CD8-positive, alpha-beta memory T cell (primary cell): ENCODE measurements at places on chromosomes 4 and X. TPM values are rescaled to one million over a fixed set of nuclear protein-coding genes. Genes with fewer than 3 reads are reported as not detected.

SRD5A3 gene
- polyA plus RNA-seq, result 17.4 TPM

TSPAN7 gene
- polyA plus RNA-seq, result 0.22 TPM

SORCS2 gene
- polyA plus RNA-seq, result not detected

RAB39B gene
- polyA plus RNA-seq, result 7.2 TPM

OTUD6A gene
- polyA plus RNA-seq, result not detected

TRIML2 gene
- polyA plus RNA-seq, result not detected

- H3K4me3 ChIP-seq, result no peak overlapping the region
- H3K27me3 ChIP-seq, result no peaks in the 10 kb centered on the region
- no peaks in the 10 kb centered on the region for H3K4me1 ChIP-seq
- H3K36me3 ChIP-seq, result no peaks in the 10 kb centered on the region
Observed at GRCh38 chr4:85722807-85723206, 247.9 kb downstream of the ARHGAP24 start.

- no peaks in the 10 kb centered on the region for H3K4me1 ChIP-seq
- H3K36me3 ChIP-seq, result no peaks in the 10 kb centered on the region
- H3K27ac ChIP-seq, result no peak overlapping the region
- no peak for DNase-seq
- H3K27me3 ChIP-seq, result no peaks in the 10 kb centered on the region
Observed at GRCh38 chr4:182829196-182829595, 88.0 kb downstream of the DCTD start.

DNA sequence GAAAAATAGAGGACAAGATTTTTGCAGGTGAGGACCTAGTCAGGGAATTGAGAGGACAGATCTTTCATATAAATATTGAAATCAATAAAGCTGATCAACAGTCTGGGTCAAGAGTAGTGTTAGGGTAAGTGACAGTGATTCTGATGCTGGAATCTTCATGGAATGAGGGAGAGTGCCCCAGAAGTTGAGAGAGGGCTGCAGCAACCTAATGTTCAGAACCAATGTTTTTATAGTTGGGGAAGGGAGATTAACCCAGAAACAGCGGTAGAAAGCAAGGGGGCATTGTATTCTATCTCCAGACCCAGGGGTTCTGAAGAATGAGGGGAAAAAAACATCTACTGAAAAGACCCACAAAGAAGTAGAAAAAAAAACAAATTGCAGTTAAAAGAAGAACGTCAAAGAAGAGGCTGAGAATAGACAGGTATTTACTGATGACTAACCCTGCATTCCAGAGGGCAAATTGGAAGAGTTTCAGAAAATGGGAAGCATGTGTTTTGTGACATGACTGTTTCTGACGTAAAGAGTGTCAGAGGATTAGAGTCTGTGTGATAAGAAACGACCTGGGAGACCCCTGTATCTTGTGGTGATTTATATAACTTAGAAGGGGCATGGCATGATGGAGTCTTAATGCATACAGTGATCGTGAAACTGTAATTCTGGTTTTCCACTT lies 819.6 kb upstream of the EPHA5 start:
- H3K4me3 ChIP-seq, result no peak overlapping the region
- H3K27ac ChIP-seq, result no peak overlapping the region
- H3K36me3 ChIP-seq, result no peaks in the 10 kb centered on the region

DNA sequence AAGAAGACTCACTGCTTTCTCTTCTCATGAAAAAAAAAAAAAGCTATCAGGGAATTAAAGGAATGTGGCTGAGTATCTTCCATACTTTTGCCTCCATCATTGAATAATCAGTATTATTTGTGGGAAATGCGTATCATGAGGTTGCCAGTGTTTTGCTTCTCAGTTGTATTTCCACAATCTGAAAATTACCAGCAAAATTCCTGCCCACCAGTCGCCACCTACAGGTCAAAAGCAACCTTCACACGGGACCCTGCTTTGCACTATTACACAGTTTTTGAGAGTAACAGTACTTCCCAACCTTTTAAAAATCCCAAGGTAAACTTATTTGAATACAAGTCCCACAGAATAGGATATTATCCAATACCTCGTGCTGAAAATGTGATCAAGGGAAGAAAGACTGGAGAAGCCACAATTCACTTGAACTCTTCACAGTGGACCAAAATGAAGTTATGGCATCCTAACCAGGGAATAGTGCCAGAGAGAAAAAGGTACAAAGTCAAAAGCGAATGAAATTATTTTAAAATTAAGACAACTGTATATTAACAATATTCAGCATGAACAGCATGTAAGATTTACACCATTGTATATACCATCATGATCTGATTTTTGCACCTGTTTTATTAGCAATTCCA lies 30.4 kb downstream of the PGRMC1 start:
- H3K4me1 ChIP-seq, result no peaks in the 10 kb centered on the region
- no peak overlapping the region for H3K27ac ChIP-seq
- no peaks in the 10 kb centered on the region for H3K27me3 ChIP-seq
- no peak for DNase-seq
- H3K4me3 ChIP-seq, result no peak overlapping the region

GRCh38 chr4:89538886-89539285 lies 231.3 kb upstream of the GPRIN3 start:
- no peaks in the 10 kb centered on the region for H3K27me3 ChIP-seq
- DNase-seq, result no peak
- H3K4me3 ChIP-seq, result no peak overlapping the region
- H3K36me3 ChIP-seq, result no peaks in the 10 kb centered on the region
- H3K4me1 ChIP-seq, result no peaks in the 10 kb centered on the region

DNA sequence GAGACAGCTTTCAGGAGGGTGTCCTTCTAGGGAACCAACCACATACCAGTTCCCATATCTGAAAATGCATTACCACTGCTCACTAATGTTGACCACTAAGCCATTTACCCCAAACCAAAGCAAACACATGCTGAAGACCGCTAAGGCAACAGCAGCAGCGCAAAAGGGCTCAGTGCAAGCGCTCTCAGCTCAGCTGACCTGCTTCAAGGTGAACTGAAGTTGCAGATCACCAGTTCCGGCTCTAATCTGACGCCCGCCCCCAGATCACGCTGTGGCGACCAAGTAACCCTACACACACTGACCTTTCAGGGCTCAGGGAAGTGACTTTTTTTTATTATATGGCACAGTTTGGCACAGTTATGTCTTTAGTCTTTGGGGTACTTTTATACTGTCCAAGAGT lies 5.8 kb downstream of the MECP2 start:
- no peak overlapping the region for H3K27ac ChIP-seq
- H3K27me3 ChIP-seq, result no peaks in the 10 kb centered on the region
- no peak for DNase-seq
- peaks cover 8% of the 10 kb centered on the region for H3K36me3 ChIP-seq

DNA sequence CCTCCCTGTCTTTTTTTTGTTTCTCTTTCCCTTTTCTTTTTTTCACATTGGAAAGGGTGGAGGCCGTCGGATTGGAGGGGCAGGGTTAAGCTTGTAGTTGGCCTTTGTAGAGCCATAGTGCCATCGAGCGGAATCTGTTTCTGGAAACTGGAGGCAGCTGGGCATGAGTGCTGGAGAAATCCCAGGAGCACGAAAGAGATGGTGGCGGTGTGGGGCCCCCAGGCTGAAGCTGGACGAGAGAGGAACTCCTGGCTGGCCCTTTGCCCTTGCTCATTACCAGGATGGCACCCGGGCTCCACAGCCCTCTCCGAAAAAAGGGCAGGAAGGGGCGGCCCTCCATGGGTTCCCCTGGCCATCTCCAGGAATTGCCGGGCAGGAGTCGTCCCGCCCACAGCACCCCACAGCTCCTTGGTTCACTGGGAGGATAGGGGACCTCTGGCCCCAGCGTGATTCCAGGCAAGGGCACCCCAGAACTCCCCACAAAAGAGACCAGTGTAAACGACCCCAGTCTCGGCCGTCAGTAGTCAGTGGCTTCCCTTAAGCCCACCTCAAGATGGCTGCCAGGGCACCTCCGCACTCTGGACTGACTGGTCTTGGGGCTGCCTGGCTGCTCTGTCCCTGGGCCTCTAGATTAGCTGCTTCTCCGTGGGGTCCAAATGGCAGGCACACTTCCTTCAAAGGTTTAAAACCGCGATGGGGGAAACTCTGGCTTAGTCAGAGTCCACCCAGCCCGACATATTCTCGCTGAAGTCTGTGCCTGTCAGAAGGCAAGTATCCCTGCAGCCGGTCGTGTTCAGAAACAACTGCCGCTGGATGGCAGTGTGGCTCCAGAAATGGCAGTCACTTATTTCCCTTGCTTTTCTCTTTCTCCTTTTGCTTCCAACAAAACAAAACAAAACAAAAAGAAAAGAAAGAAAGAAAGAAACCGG lies 74.1 kb downstream of the NBDY start:
- peaks cover 29% of the 10 kb centered on the region for H3K4me1 ChIP-seq
- H3K27me3 ChIP-seq, result no peaks in the 10 kb centered on the region
- no peak overlapping the region for H3K4me3 ChIP-seq

- H3K4me1 ChIP-seq, result no peaks in the 10 kb centered on the region
- H3K36me3 ChIP-seq, result no peaks in the 10 kb centered on the region
- H3K4me3 ChIP-seq, result peak overlapping the region; percentile 50
- no peaks in the 10 kb centered on the region for H3K27me3 ChIP-seq
Observed at GRCh38 chrX:85244450-85245211, 840 bp downstream of the ZNF711 start.

GRCh38 chr4:36037127-36037526 lies 207.2 kb downstream of the ARAP2 start:
- no peak for DNase-seq
- H3K4me1 ChIP-seq, result no peaks in the 10 kb centered on the region
- H3K4me3 ChIP-seq, result no peak overlapping the region

DNA sequence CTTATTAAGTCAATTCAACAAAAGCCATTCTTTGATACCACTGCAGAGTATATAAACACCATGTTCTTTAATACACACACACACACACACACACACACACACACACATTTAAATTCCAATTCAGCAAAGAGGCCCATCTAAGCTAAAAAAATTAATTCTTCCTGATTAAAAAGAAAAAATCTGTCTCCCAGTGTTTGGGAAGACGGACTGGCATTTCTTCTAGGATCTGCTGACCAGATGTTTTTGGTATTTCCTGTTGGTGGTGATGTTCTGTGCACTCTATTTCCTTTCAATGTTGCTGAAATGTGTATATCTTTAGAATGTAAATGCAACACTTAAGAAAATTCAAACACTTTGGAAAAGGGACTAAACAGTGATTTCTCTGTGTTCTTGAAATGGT lies 243.8 kb downstream of the THOC2 start:
- H3K4me3 ChIP-seq, result no peak overlapping the region
- DNase-seq, result no peak
- H3K4me1 ChIP-seq, result no peaks in the 10 kb centered on the region
- H3K27me3 ChIP-seq, result no peaks in the 10 kb centered on the region

DNA sequence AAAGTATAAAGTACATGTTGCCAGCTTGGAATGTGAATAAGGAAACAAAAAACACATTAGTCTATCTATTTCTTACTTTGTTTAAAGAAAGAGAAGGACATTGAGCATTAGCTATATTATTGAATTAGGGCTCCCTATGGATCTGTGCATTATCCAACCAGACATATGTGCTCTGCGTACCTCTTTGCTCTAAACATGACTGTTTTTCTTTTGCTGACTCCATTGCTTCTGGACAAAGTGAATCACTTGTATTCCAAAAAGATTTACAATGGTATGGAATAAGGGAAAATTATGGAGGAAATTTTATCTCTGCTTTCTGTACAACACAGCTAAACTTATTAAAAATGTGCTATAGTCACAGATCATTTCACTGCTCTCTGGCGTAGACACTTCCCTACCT lies 727.8 kb upstream of the LCORL start:
- H3K27ac ChIP-seq, result no peak overlapping the region
- H3K4me1 ChIP-seq, result no peaks in the 10 kb centered on the region
- H3K36me3 ChIP-seq, result no peaks in the 10 kb centered on the region
- no peaks in the 10 kb centered on the region for H3K27me3 ChIP-seq

- H3K4me1 ChIP-seq, result no peaks in the 10 kb centered on the region
- H3K27me3 ChIP-seq, result no peaks in the 10 kb centered on the region
- no peak overlapping the region for H3K27ac ChIP-seq
- DNase-seq, result no peak
- no peaks in the 10 kb centered on the region for H3K36me3 ChIP-seq
Observed at GRCh38 chr4:39486221-39486804, 27.5 kb downstream of the LIAS start.

DNA sequence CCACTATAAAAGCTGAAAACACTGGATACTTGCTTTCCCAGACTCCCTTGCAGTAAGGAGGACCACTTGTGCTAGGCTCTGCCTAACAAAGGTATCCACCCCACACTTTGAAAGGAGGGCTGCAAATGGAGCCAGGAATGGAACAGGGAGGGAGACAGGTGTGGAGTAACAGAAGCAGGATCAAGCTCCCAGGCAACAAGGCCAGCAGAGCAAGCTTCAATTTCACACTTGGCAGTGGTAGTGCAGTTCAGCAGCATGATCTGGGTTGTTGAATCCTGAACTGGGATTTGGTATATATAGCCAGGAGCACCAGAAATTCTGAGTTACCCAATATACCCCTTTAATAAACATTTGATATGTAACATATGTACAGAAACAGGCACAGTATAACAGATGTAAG lies 9.8 kb downstream of the LAMP2 start:
- H3K4me3 ChIP-seq, result no peak overlapping the region
- H3K4me1 ChIP-seq, result peaks cover 36% of the 10 kb centered on the region
- no peak overlapping the region for H3K27ac ChIP-seq
- no peaks in the 10 kb centered on the region for H3K27me3 ChIP-seq
- H3K36me3 ChIP-seq, result no peaks in the 10 kb centered on the region
- no peak for DNase-seq

- no peaks in the 10 kb centered on the region for H3K27me3 ChIP-seq
- no peaks in the 10 kb centered on the region for H3K4me1 ChIP-seq
- no peak overlapping the region for H3K4me3 ChIP-seq
- no peaks in the 10 kb centered on the region for H3K36me3 ChIP-seq
- H3K27ac ChIP-seq, result no peak overlapping the region
Observed at GRCh38 chr4:176359590-176359989, 39.8 kb downstream of the SPCS3 start.

DNA sequence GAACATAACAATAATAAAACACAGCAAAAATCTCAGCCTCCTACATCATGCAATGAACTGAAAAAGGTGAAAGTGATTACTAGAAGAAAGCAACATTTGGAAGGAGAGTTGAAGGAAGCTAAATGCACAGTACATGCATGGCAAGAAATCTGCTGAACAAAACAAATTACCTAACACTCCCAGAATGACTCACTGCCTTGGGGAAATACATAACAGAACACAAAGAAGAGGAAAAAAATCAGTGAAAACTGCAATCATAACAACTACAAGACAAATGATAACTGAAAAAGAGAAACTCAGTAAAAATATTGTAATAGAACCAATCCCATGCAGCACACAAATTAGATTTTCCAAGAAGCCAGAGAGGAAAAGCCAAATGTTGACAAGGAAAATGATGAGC lies 1513.2 kb downstream of the ARAP2 start:
- no peaks in the 10 kb centered on the region for H3K27me3 ChIP-seq
- DNase-seq, result no peak
- H3K4me1 ChIP-seq, result no peaks in the 10 kb centered on the region
- no peak overlapping the region for H3K4me3 ChIP-seq
- H3K36me3 ChIP-seq, result no peaks in the 10 kb centered on the region
- H3K27ac ChIP-seq, result no peak overlapping the region

- DNase-seq, result no peak
- H3K27ac ChIP-seq, result no peak overlapping the region
- no peaks in the 10 kb centered on the region for H3K27me3 ChIP-seq
- H3K4me3 ChIP-seq, result no peak overlapping the region
- no peaks in the 10 kb centered on the region for H3K4me1 ChIP-seq
- H3K36me3 ChIP-seq, result peaks cover 7% of the 10 kb centered on the region
Observed at GRCh38 chr4:38055566-38055965, 95.4 kb downstream of the PTTG2 start.
